ENCODE measurements at places on chromosomes 5 and 9.
A peak's percentile ranks its signal among the peaks of the same experiment; 100 is the strongest.

DNA sequence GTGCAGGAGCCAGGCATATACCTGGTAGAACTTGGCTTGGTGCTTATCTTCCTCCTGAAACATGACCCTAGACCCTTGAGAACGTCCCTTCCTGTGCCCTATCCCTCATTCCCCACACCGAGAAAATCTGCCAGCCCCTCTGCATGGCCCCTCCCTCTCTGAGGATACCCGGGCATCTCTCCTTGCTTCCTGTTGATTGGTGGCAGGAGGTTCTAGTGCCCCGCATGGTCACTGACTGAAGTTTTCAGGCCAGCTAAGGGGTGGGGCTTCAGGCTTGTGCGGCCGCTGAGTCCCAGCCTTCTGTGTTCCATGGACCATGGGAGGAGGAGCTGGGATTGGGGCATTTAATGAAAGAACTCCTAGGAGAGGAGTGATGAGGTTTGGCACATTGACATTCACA lies 22.8 kb downstream of the IGIP start:
- no peak for DNase-seq

DNA sequence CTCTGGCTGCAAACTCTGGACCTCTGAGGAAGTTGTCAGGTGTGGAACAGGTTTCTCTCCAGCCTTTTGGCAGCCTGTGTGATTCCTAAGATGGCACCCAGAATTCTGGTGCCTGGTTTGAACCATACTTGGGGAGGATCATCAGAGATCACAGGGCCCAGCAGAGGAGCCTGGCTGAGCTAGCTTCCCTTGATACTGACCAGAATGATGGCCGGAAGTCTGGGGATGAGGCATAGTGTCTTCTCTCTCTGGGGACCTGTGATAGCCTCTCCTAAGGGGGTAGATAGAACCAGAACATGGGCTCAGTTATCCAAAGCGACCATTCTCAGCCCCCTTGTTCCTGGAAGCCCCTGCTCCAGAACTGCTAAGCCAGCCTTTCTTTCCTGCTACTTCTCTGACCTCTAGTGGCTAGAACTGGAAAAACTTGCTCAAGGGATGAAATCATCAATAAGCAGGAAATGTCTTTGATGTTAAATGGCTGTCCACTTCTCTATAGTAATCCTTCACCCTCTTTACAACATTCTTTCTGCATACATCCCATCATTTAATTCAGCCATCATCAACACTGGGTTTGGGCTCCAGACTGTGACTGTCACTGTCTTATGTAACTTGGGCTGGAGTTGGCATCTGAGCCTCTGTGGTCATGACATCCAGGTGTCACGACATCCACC lies 55.1 kb downstream of the C9orf152 start:
- no peak for DNase-seq

DNA sequence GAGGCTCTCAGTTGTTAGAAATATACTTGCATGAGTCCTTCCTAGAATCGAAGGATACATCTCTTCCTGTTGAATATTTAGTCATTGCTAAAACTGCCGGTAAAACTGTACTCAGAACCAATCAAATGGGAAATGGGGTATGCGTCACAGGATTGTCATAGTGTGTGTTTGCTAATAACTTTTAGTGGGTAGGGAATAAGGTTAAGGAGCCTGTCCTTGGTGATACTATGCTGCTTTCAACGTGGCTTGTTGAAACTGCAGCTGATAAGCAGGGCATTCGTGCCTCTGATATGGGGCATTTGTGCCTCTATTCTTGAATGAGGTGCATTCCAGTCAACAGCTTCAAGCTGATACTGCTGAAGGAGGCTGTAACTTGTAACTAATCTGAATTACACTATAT lies 26.6 kb downstream of the HABP4 start:
- DNase-seq: no peak

DNA sequence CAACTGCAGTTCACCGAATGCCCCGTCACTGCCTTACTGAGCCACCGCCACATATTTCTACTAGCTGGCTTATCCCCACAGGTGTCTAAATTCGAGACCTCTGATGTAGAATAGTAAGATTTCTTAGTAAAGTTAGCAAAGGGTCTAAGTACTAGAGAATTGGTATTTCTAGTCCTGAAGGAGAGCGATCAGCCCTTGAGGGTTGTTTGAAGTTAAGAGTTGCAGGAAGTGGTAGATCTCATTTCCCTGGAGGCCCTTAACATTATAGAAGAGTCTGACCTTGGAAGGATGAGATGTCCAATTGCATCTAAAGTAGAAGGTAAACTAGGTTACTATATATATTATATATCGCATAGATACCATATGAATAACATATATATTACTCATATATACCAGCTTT lies 451.8 kb downstream of the CCDC171 start:
- no peak for DNase-seq

GRCh38 chr5:7897014-7897600 lies 28.2 kb downstream of the MTRR start:
- DNase-seq: no peak

GRCh38 chr9:136520053-136520540 lies 25.8 kb downstream of the NOTCH1 start:
- DNase-seq: no peak

- no peak for DNase-seq
Observed at GRCh38 chr5:97098922-97099321, 43.5 kb downstream of the LIX1 start.

DNA sequence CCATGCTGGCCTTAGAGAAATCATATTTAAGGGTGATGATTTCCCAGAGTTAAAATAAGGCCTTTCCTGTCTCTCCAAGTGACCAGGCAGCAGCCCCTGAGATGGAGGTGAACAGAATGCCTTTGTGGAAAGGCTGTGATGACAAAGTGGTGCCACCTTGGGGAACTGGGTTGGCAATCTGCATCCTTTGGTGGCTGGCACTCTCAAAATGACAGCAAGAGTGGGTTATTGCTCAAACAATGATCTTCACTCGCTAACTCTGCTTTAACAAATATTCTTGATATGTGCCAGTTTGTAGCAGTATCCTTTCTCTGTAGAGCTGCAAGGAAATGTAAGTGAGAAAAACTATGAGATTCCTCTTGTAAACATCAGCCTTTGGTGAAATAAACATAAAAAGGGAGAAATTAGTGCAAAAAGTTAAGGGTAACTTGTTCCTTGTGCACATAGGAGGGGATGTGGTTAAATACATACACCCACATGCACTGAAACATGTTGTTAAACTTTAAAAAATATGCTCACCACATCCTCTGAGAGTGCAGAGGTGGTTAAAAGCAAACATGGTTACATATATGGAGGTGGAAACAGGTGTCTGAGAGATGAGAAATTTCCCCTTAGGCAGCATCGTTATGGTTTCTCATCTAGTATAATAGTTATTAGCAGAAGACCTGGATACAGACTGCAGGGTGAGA lies 373.4 kb upstream of the CTNND2 start:
- DNase-seq: no peak

DNA sequence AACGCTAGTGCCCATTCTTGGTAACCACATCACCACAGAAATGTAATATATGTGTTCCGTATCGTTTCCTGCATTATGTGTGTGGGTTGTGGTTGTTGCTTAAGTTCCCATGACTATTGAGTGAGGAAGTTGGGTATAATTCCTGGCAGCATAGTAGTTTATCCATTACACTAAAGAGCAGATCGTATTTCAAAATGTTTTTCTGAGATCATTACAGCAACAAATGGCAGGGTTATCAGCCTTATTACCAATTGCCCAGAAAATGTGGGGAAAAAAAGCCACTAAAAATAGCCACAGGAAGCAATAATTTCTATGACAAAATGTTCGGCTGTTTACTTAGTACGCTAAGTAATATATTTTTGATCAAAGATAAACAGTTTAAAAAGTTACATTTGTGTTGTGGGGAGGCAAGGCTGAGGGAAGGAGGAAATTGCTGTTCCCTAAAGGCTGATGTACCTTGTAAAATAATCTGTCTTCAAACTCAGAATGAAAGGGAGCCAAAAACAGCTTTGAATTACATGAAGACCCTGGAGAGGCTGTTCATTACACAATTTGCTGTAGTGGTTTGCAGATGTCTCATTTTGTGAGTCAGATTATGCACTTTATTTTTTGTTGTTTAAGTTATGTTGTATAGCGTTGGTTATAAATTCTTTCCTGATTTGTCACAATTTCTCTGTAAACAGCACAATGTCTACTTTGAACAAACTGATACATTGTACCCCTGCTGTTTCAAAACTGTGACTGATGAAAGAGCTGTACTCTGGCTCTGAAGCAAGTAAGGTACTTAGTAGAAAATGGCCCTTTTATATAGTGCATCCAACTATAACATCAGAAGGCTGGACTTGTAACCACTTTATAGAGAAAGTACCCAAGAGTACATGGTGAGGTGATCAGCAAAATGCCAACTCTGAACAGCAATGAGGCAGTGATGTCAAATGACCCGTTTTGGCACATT lies 1028.5 kb downstream of the NR2F1-AS1 start:
- DNase-seq: no peak

GRCh38 chr9:16918920-16919319 lies 48.5 kb upstream of the BNC2 start:
- DNase-seq: no peak

DNA sequence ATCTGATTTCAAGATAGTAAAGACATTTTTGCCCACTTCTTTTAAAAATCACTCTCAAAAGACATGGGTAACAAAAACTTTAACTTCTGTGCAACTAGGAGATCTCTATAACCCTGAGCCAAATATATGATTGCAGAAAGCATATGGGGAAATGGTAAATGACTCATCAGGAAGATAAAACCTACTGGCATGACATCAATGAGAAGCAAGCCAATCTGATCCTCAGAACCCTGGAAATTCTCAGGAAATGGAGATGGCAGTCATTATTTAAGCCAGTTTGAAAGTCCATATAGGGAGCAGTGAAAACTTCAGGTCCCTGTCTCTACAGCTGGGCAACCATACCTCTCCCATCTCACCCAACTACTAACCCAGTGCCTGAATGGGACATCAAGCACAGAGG lies 249.7 kb upstream of the NREP start:
- DNase-seq: no peak

- no peak for DNase-seq
Observed at GRCh38 chr9:81083854-81084512, 605.4 kb downstream of the TLE1 start.

GRCh38 chr9:127990554-127990953 lies 9.8 kb upstream of the EEIG1 start:
- no peak for DNase-seq

DNA sequence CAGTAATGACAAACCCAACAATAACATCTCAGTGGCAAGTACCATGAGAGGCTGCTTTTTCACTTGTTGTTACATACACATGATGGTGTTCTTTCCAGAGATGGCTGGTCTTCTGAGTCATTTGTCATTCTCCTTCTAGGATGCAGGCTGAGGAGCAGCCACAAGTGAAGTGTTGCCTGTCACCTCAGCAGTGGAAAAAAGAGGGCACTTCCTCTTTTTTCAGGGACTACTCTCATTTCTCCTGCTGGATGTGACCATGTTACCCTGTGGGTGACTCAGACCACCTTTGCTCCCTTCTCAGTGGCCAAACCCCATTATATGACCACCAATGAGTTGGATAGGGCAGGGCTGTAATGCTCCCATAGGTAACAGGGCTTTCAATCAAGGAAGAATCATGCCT lies 587.0 kb upstream of the ADAMTS16 start:
- no peak for DNase-seq

DNA sequence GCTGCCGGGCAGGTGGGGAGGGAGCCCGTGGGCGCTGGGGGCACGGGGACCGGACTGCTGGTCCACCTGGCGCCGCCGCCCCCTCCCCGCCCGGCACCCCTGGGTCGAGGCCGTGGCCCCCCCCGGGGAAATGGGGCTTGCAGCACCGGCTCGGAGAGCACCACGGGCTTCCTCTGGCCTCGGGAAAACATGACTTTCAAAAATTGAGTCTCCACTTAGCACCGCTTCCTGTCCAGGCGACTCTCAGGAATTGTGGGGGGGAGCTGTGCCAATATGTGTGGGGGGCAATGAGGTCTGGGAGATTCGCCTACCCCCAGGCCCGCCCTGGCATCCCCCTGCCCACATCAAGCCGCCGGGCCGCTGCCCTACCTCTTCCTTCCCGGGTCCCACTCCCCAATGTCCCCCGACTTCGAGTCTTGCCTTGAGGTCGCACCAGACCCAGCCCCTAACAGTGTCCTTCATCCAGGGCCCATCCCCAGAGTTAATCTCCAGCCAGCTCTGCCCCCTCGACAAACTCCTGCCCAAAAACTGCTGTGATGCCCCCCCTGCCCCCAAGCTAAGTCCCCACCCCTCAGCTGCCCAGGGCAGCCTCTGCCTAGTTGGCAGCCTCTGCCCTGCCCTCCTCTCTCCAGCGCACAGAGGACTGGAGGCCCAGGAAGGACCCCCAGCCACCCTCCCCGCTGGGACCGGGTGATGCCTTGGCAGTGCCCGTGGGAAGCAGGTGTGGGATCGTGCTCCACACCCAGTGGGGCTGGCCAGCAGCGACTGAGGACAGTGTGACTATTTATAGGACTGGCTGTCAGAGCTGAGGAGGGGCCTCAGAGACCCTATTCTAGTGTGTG lies 3.9 kb downstream of the EGFL7 start:
- no peak for DNase-seq

GRCh38 chr9:98900725-98901124 lies 43.0 kb upstream of the COL15A1 start:
- no peak for DNase-seq

DNA sequence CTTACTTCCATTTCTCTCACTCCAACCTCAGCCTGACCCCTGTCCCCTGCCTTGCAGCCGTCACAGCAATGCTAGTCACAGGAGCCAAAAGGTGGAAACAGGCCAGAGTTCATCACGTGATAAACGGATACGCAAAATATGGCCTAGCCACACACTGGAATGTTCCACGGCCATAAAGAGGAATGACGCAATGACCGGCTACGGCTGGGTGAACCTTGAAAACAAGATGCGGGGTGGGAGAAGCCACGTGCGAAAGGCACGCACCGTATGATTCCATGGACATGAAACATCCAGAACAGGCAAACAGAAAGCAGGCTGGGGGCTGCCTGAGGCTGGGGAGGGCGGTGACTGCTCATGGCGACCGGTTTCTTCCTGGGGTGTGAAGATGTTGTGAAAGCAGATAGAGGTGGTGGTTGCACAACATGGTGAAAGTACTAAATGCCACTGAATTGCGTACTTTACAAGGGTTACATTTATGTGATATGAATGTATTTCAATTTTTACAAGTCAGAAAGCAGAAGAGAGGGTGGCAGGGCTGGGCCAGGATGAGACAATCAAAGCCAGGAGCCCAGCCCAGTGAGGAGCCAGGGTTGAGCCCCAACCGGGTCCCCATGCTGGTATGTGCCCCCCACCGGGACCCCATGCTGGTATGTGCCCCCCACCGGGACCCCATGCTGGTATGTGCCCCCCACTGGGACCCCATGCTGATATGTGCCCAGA lies 117.8 kb upstream of the SARDH start:
- peak; percentile 31 for DNase-seq

GRCh38 chr5:181159286-181160151 lies 12.1 kb downstream of the OR2V2 start:
- peak; percentile 57 for DNase-seq

DNA sequence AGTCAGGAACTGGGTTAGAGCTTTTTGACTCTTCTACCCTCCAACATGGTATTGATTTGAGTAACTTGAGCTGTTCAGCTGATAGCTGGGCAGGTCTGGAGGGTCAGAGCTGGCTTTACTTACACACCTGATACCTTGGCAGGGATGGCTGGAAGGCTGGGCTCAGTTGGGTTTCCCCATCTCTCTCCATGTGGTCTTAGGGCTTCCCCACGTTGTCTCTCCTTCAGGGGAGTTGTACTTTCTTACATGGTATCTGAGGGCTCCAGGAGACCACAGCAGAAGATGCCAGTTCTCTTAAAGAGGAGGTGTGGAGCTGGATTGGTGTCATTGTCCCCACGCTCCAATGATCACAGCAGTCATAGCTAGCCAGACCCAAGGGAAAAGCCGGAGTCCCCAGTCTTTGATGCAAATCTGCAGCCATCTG lies 25.6 kb downstream of the ISOC1 start:
- DNase-seq: no peak

- DNase-seq: no peak
Observed at GRCh38 chr9:34237836-34238235, 59.0 kb downstream of the UBAP1 start.
